ENCODE measurements at places on chromosomes 6 and 20. TPM values are rescaled to one million over a fixed set of nuclear protein-coding genes. Genes with fewer than 3 reads are reported as not detected.

SLC22A7 gene
- total RNA-seq, result not detected

TPX2 gene
- total RNA-seq, result 117 TPM

ZCCHC3 gene
- total RNA-seq, result 20.8 TPM

TUBB2B gene
- total RNA-seq, result 13.2 TPM

Measured in A549 treated with CpdA at 1 μM for 4 hours (cell line).